ENCODE measurements at places on chromosomes 5 and 9. TPM values are rescaled to one million over a fixed set of nuclear protein-coding genes. Genes with fewer than 3 reads are reported as not detected.

DNA sequence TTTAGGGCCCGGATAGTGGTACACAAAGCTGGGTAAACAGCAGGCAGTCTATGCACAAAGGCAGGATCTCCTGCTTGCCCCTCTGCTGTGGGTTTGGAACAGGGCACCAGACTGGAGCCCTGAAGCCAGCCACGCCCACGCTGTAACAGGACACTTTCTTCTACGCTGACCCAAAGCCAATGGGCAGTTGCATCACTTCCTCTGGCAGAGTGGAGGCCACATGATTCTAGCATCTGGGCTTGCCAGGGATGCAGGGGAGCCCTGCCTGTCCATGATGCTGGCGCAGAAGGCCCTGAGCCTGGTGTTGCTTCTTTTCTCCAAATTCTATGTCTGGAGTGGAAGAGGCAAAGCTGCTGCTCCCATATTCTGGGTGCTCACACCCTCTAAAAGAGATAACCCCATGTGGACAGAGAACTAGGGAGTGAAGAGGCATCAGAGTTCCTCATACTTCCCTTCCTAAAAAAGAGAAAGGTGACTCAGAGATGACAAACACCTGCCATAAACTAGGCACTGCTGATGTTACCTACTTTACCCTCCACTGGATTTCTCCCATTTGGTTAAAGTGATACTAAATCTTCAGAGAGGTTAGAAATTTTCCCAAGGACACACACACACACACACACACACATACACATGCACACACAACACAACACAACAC lies 260.3 kb upstream of the KLF4 start:
- peak; percentile 96 for DNase-seq

DNA sequence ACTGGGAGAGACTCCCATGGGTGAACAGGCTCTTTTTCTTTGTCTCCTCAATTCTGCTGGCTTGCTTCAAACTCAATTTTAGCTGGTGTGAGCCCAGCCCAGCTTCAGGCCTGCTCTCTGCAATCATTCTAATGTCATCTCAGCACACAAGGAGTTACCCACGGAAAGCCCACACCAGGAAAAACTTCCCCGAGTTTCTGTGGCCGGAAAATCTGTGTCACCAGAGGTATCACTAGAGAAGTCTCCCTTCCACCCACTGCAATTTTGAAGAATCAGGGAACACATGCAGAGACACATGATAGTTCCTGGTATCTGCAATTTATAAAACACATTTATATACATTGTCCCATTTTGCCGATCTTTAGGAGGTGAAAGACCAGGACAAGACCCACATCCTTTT lies 13.5 kb upstream of the NDFIP1 start:
- no peak for DNase-seq

DNA sequence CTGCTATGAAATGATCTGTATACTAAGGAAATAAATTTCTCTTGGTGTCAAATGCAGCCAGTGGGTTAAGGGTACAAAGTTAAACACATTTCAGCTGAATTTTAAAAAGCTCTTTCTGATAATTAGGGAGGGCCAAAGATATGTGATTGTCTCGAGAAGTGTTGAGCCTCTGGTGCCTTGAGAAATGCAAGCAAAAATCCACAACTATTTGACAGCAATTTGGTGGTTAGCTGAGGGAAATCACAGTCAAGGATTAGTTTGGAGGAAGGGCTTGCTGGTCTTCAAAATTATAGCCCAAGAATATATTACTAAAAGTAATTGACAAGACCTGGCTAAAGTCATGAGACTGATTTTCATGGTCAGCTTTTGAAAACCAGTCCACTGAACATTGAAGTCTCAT lies 255.7 kb upstream of the PPP1R2B start:
- DNase-seq: no peak

Gene KCTD16
- total RNA-seq: 0.89 TPM

DNA sequence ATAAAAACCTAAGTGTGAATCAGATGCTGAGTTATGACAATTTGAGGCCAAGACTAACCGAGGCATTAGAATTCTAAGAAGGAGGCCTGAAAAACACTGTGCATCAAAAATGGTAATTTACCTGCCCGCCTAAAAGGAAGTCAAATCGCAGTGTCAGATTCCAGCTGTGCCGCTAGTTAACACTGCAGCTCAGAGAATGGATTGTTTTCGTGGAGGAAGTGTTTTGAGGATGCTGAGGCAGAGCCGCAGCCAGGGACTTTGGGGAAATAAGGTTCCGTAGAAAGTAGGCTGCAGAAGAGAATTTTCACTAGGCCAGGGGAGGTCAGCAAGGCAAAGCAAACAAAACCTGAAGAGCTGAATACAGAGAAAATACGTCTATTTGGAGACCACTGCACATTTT lies 226.4 kb upstream of the ISL1 start:
- DNase-seq: no peak

Gene GCNT4
- total RNA-seq: 0.19 TPM

DNA sequence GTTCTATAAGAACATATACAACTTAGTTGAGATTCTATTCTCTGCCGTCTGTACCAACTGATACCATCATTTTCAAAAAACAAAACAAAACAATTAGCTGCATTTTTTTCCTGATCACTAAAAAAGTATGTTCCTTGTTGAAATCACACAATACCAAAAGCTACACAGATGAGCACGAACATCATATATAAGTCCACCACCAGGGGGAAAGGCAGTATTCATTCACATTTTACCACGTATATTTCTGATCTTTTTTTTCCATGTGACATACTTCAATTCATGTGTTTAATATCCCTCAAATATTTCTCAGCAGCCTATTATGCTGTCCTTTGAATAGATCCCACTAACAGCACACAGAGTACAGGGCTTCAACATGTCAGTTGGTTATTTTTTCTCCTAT lies 40.6 kb downstream of the IRX2 start:
- no peak for DNase-seq

Gene ANXA2R
- total RNA-seq: 8.0 TPM

DNA sequence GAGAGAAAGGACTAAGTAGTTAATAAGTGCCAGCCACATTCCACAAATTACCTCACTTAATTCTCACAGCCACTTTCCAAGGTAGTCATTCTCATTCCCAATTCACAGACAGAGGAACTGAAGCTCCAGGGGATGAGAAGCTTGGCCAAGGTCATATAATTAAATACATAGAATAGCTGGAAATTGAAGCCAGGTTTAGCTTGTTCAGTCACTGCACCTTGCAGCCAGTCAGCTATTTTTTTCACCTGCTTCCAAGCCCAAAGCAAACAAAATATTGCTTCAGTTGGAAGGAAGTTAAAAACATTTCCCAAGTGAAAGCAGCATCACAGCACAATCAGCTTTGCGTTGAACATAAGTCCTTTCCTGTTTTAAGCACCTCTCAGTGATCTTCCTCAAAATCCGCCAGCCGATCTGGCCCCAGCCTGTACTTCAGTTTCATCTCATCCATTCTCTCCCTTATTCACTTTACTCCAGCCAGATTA lies 4.8 kb downstream of the ALDH1A1 start:
- no peak for DNase-seq

DNA sequence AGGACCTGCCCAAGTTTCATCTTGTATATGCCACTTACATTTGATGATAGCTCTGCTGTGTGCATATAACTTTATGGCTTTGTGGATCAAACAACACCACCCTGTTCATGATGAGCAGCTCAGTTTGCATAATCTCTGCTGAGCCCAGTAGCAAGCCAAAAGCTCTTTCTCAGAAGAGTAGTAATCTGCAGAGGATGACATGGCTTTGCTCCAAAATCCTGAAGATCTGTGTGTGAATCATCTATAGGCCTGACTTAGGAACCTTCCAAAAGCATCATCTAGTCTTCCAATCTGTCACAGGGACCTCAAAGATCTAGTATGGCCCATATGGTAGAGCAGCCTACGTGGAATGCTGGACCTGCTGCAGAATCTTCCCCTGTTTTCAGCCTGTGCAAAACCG lies 394.6 kb downstream of the PSAT1 start:
- no peak for DNase-seq

DNA sequence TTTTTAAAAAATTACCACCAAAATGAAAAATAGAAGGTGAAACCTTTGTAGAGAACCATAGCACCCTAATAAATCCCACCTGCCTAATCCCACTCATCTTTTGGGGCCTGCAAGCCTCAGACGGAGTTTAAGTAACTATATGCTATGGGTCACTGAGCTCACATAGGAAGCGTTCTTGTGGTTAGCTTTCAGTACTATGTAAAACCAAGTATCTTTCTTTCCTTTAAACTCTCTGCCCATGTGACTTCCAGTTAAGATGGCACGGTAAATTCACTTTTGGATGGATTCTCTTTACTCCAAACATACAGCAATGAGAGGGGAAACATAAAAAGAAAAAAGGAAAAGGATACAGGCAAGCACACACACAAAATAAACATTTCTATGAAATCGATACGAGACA lies 50.9 kb downstream of the FANCC start:
- no peak for DNase-seq

Gene PCDHA6
- total RNA-seq: 0.69 TPM

GRCh38 chr5:16617274-16617968 lies 624 bp upstream of the RETREG1 start:
- DNase-seq: no peak

- no peak for DNase-seq
These were observed 98.4 kb downstream of the MAPKAP1 start for GRCh38 chr9:125608489-125609224.

Gene SEMA5A
- 12.0 TPM for total RNA-seq

DNA sequence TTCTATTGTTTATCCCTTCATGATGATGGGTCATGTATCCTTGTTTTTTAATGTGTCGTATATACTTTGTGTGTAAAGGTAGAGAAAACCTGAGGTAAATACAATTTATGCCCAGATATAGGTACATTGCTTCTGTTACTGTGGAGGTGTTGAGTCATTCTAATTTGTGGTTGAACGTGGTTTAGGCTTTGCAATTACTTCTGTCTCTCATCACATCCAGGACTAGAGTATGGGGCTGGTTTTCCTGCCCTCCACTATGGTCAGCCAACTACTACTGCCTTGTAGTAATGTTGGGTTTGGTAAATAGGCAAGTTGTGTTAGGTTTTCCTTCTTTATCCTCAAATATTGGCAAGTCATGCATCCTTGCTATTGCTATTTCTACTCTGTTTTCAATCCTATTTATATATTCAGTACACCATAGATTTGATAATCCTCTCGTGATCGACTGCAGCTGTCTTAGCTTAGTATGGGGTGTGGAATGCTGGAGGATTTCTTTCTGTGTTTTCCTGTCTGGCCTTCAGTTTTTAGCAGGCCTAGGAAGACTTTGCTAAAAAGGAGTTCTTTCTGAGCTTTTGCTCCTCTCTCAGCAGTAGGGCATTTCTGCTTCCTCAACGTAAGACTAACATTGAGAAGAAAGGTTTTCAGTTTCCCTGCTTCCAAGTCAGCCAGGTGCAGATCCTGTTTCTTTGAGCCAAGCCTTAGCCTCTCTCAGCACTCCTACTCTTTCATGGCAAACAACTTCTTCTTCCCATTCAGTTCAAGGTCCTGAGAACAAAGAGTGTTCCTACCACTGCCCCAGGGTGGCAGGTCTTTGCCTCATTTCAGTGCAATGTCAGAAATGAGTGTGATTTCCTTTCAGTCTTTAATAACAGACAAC lies 844.4 kb upstream of the CDH18 start:
- DNase-seq: no peak

GRCh38 chr5:167582283-167582682 lies 709.2 kb upstream of the WWC1 start:
- peak; percentile 15 for DNase-seq

Gene RFESD
- total RNA-seq: 5.3 TPM

- no peak for DNase-seq
These were observed 27.3 kb downstream of the CARNMT1 start for GRCh38 chr9:75000835-75001234.

DNA sequence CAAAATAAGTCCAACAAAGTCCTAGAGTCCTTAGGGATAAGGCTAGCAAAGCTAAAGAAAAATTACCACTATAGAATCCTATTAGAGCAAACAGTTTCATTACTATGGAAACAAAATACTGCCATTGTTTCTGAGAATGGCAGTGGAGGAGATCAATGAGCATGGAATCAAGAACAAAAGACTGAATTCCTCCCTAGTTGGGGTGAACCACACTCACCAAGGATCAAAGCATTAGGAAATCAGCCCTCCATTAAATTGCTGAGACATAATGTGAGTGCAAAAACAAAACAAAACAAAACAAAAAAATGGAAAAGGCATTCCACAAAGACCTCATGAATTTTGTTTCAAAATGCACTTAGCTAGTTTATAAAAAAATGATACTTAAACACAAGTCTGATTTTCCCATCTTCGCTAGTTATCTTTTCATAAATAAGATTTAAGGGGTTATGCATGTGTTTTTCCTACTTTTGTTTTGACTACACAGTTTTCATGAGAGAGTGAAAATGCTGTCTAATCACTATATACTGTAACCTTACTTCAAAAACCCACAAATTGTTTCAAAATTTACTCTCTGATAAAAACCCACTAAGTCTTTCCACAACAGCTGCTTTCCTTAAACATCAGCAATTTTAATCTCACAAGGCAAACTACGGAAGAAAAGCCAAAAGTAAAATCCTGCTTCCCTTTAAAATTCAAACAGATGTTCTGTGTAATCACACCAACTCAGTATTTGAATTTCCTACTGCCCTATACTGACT lies 9.7 kb downstream of the SERINC5 start:
- DNase-seq: no peak

GRCh38 chr5:40121236-40121635 lies 558.5 kb upstream of the PTGER4 start:
- no peak for DNase-seq

- peak; percentile 51 for DNase-seq
These were observed 42.9 kb upstream of the HAND1 start for GRCh38 chr5:154520861-154521453.

DNA sequence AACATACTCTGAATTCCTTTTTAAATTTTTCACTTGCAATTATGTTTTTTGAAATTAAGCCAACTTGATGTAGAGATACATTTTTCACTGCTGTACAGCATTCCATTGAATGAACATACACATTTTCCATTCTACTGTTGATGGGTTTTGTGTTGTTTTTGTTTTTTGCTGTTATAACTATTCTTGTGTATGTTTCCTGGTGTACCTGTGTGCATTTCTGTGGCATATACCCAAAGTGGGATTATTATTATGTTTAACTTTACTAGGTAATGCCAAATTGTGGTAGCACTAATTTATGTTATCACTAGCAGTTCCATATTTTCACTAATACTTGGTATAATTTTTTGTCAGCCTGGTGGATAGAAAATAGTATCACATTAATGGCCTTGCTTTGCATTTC lies 2.7 kb downstream of the RFESD start:
- no peak for DNase-seq

Gene CAVIN4
- 2.4 TPM for total RNA-seq

Gene ADAMTS12
- 13.4 TPM for total RNA-seq

- DNase-seq: no peak
These were observed 18.1 kb downstream of the OLFML2A start for GRCh38 chr9:124794902-124795491.

Gene TIMD4
- total RNA-seq: not detected

Gene CD14
- 2.3 TPM for total RNA-seq
